Left forelimb (tissue), 1 donor: ENCODE measurements at places on chromosomes 4 and X.

DNA sequence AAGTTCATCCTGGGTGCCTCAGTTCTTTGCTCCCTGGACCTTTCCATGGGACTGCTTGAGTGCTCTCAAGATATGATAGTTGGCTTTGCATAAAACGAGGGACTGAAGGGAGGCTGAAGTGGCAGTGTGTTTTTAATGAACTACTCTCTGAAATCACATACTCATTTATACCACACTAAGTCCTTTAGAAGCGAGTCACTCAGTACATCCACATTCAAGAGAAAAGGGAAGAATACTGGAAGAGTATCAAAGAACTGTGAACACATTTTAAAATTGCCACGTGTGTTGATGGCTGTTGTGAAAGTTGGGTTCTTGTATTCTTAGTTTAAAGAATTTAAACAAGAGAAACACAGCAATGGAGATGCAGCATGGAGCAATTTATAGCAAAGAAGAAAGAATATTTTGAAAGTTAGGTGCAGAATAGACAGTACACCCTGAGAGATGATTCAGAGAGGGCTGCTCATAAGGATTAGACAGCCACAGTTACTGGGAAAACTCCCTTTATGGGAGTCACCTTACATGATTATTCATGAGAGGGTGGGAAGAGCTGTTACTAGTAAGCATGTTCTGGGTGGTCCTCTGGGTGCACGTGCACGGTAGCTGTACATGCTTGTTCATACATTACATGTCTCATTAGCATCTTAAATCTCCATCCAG, 380.7 kb downstream of the ADGRL3 start:
- DNase-seq: no peak

GRCh38 chrX:50471390-50471789, 765 bp upstream of the DGKK start:
- no peak for DNase-seq

DNA sequence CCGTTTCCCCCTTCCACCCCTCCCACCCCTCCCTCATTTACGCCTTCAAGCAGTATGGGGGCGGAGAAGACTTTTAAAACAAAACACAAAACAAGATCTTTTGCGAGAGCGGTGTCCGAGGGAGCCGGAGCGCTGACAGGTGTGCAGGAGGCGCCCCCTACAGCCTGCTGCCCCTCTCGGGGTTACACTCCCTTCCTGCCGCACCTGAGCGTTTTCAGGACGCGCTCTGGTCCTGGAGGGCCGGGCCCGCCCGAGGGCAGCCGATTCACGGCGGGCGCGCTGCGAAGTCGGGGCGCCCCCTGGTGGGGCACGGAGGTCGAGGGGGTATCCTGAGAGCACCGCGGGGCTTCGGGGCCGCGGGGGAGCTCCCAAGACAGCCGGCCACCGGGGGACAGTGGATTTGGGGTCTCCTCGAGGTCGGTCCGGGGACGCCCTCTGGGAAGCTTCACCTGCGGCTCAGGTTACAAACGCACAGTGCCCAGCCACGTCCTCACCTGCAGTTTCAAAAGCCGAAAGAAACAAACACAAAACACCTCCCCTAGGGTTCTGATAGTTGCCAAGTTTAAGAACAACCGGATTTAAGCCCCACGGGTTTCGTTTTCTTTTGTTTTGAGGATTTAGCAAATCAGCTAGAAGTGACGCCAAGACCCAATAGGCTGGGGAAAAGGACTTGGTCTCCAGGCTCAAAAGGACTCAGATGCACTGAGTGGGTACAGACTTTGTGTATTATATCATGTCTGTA, 8.0 kb upstream of the NEUROG2 start:
- DNase-seq: peak; percentile 75

DNA sequence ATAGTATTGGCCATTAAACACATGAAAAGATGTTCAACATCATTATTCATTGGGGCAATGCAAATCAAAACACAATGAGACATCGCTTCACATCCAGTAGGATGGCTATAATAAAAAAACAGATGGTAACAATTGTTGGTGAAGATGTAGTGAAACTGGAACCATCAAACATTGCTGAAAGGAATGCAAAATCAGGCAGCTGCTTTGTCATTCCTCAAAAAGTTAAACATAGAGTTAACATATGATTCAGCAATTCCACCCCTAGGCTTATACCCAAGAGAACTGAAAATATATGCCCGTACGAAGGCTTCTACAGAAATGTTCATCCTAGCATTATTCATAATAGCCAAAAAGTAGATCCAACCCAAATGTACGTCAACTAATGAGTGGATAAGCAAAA, 144.0 kb upstream of the NAP1L5 start:
- DNase-seq: no peak

DNA sequence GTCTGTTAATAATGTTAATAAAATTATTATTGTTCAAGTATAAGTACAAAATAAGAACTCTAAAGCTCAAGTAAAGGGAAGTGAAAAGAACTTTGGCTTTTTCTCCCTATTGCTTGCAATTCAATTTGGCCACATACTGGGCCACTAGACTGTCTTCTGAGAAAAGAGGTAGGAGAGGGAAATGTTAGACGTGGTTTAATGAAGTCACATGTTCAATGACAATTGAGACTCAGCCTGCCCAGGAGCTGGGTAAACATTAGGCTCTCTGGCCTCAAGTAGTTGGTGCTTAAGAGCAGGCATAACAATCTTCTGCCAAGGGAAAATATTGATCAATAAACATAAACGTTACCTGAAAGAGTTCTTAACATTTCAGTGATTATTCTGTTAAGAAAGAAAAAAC, 15.1 kb upstream of the PRSS12 start:
- no peak for DNase-seq

GRCh38 chr4:150248181-150248580, 169.9 kb downstream of the DCLK2 start:
- no peak for DNase-seq

GRCh38 chr4:67714248-67714583, 13.3 kb upstream of the UBA6 start:
- no peak for DNase-seq

DNA sequence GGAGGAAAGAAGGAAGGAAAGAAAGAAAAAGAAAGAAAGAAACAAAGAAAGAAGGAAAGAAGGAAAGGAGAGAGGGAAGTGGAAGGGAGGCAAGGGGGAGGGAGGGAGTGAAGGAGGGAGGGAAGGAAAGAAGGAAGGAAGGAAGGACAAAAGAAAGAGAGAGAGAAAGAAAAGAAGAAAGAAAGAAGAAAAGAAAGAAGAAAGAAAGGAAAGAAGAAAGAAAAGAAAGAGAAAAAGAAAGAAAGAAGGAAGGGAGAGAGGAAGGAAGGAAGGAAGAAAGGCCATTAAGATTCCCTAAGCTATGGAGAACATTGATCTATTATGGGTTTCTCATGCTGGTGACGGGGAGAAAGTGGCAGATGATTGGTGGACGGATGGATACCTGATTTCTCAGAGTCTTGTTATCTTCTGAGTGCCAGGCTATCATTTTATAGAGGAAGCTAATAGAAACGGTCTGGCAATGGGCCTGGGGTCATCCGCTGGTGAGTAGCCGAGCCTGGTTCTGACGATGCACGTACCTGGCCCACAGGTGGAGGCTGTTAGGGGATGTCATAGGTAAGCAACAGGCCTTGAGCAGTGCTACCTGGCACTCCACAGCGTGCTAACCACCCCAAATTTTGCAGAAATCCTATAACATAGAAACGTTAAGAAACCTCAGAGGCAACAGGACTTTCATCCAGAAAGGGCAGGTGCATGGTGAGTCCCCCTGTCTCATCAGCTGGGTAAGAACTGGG, 142.9 kb downstream of the SHOX start:
- DNase-seq: no peak

- no peak for DNase-seq
These were observed 28.0 kb downstream of the NAT8L start for GRCh38 chr4:2087170-2087569.

GRCh38 chr4:41505161-41505661, 32.7 kb upstream of the LIMCH1 start:
- no peak for DNase-seq

DNA sequence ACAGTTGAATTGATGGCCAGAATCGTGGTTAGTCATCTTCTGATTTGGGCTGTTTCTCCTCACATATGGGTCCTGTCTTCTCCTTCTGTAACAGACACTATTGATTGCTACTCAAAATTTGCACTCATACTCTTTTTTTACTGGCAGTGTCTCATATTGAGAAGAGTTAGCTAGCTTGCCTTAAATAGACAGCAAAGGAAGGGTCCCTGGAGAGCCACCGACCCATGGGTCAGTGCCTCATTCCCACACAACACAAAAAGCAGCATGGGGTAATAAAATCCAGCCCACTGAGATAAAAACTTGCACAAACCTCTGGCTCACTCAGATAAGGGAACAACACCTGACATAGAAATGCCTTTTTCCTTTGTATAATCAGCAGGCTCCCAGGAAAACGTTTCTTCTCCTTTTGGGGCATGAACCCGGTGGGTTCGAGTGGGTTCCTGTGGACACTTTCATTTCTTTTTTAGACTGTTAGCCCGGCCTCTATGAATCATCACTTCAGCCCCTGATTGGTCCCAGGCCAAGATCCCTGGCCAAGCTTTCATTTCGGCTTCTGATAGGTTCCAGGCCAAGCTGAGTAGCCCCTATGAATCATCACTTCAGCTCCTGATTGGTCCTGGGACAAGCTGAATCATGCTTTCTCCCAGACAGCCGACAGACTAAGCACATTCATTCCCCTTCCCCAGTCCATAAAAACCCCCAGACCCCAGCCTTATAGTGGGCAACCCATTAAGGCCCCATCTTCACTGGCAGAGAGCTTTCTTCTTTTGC, 408.1 kb downstream of the DCAF12L2 start:
- DNase-seq: no peak

DNA sequence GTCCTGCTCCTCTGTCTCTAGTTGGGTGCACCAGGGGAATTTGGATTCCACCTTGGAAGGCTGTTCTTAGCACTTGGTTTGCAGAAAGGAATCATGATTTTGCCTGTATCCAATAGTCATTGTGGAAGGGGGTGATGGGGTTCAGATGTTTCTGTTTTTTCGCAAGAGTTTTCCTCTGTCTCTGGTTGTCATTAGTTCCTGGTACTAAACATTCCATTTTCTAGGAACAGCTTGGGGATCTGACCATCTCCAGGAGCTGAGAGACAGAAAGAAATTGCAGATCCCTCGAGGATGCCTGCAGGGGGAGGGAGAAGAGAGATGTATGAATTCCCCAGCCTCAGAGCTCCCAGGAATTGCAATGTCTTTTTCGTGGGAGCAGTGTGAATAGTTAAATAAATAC, 70.9 kb downstream of the CYTL1 start:
- DNase-seq: no peak

DNA sequence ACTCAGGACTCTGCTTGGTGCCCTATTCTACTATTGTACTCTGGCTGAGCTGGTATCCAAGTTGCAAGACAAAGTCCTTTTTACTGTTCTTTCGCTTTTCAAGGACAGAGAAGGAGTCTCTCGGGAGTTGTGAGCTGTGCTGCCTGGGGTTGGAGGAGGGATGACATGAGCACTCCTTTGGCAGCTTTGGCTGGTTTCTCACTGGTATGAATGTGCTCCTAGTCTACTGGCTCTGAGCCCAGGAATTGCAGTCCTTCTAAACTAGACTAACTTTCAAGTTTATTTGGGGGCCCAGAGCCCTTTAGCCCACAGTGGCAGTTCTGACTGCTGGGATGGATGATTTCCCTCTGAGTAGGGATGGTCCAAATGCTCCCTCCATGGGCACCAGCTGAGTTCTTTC, 997.1 kb downstream of the RAB28 start:
- DNase-seq: no peak

DNA sequence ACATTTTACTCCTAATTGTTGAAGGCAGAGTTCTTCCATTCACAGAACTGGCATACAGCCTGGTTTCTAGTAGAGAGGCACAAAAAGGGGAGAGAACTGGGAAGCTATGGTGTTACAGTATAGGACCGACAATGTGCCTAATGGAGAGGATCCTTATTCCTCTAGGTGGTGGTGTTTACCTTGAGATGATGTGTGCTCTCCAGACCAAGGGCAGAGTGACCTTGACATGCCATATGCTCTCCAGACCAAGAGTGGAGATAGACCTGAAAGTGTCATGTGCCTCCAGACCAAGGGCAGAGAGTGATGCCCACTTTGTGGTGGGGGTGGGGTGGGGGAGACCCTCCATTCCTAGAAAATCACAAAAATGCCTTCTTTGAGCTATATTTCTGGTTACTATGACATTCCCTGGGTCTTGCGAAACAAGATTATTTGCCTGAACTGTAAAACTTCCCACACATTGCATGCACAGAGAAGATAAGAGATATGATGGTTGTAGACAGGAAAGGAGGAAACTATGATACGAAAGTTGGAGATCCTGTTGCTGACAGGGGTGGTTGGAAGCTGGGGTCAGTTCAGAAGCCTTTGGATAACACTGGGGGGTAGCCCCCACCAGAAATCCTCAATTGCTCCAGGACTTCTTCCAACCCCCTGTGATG, 119.7 kb downstream of the TEX13C start:
- no peak for DNase-seq

GRCh38 chr4:77113069-77113468, 37.3 kb upstream of the CCNI start:
- DNase-seq: no peak

DNA sequence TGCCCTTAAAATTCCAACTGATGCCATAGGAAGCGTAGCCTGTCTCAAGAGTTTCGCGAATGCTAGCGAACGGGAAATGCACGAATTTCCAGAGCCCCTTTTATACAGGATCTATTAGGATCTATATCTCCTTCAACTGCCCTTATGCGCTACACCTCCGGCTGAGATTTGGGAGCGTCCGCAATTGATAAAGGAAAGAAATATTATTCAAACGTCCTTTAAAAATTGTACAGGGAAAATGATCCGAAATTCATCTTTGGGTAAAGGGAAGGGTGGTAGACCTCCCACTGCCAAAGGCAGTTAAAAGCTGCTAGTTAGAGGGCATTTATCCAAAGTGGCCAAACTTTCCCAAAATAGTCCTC, 609 bp downstream of the NR3C2 start:
- no peak for DNase-seq
